ENCODE measurements at places on chromosomes 11 and 22.

DNA sequence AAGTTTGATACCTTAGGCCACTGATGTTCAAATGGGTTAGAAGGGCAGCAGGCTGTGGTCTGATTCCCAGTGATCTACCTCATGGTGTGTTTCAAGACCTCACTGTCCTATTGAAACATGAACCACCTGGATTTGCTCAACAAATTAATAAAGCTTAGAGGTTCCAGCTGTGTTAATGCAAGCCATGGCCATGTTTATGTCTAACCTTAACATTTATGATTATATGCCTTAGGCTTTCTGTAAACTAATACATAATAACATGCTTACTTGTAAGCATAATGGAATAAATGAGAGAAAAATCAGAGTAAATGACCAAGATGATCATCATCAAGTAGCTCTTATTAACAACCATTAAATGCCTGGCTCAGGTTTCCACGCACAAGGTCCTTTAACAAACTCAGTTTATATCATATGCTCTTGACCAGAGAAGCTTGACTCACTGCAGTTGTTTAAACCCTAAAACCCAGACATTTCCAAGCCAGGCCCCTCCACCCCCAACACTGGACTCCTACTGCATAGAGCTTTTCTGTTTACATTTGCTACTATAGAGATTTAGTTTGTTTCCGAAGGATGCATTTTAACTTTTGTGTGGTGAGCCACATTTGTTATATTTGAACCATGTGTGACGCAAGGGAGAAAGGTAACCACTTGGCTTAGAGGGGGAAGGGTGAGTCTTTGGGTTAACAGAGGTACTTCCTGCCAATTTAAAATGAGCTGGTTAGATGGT lies 43.7 kb downstream of the KREMEN1 start:
- no peak for DNase-seq

DNA sequence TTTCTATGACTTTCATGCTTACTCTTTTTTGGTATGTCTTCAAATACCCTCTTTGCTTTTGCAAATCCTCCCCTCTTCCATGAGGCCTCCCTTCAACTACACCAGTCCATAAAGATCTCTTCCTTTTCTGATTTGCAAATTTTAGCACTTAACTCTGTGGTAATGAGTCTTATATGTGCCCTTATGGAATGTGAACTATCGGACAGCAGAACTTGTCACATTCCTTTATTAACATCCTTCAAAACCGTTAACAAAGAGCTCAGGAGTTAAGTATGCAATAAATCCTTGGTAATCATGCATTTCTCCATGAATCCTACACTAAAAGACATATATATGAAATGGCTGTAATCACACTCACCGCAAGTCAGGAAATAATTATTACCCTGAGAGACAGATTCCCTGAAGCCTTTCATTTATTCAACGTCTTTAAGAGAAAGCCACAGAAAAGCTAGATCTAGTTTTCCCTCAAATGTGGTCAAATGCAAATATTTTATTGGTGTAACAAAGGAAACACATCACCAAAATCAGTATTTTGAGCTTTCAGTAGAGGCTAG lies 7.4 kb downstream of the CLNS1A start:
- DNase-seq: no peak

DNA sequence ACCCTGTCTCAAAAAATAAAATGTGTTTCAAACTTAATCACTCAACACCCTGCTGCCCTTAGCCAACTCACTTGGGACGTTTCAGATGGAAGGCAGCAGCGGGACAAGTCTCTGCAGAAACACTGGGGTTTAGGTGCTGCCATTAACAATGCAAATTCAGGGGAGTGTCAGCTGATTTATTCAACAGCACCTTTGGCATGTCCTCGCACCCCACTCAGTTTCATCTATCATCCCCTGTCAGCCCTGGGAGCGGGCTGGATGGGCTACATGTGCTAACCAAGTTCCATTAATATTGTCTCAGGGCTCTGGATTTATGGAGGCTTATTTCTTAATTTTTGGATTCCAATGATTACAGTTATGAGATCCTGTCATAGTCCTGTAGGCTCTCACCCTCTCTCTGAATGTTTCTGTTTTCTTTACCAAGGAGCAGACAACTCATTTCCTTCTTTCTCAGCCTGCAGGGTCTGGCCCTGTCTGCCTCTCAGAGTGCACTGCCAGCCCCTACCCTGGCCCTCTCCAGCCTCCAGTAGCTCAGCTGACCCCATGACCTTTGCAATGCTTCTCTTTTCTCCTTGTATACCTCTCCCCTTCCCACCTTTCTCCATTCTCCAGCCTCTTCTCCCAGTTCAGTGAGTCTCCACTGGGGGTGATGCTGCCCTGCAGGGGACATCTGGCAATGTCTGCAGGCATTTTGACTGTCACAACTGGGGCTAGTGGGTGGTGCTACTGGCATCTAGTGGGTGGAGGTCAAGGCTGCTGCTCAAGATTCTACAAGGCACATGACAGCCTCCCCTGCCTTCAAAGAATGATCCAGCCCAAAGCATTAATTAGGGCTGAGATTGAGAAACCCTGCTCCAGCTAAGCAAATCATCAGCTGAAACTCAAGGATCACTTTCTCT lies 79.0 kb downstream of the APIP start:
- DNase-seq: no peak

DNA sequence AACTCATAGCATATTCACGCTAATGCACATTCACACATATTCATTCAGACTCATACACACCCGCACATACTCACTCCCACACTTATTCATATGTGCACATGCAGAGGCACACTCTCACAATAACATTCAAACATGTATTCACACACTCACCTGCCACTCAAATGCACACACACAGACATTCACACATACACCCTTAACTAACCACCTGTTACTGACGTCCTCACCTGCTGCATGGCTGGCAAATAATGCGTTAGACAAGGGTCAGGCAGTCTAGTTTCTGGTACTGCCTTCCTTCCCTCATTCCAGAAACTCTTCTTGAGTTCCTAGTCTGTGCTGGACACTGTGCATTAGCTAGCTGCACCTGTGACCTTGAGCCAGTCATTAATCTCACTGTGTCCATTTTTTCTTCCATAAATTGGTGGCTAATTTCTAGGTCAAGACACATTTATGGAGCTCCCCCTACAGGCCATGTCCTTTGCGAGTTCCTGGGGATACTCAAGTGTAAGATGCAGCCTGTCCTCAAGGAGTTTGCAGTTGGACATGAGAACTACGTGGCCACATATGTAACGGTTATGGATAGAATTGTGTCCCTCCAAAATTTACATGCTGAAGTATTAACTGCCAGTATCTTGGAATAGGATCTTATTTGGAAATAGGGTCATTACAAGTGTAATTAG lies 34.5 kb upstream of the SEZ6L start:
- no peak for DNase-seq

DNA sequence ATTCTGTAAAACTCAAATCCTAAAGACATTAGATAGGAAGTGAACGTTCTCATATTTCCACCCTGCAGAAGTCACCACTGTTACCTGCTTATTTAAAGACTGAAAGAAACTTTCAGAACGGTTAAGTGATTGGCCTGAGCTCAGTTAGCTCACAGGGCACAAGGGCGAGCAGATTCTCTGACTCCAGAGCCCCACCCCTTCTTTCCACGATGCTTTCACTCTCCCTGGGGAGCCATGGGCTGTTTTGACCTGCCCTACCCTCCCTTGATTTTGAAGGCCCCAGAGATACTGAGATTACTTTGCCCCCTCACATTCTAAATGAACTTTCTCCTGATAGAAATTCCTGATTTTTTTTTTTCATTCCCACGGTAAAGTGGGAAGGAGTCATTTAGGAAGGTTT lies 33.9 kb downstream of the ARHGAP1 start:
- no peak for DNase-seq

DNA sequence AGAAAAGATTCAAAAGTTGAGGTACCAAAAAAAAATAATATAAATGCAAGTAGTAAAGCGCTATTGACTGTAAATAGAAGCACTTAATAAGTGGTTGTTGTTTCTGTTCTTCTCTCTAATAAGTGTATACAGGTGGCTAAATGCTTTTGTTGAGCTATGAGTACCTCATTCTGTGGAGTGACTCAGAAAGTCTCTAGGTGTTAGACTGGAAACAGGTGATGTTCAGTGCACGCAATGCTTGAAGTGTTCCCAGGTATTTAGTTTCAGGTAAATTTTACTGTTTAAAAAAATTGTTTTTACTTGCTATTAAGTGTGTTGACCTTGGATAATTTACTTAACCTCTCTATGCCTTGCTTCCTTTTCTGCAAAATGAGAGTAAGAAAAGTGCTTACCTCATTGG lies 24.2 kb downstream of the POU2AF3 start:
- DNase-seq: no peak

DNA sequence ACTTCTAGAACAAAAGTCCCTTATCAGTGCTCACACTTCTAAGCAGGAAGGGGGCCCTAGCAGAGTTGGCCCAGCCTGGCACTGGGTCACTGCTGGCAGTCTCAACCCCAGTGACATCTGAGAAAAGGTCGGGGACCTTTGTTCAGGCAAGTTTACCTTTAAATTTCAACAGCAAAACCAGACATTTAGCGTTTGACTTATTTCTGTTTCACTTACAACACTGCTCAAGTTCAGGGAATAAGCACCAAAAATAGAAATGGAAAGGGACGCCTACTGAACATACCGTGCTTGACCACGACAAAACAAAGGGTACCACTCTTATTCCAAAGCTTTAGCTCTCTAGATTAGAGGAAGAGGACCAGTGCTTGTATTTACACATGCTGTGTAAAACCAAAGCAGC lies 26.2 kb downstream of the PITPNB start:
- no peak for DNase-seq

DNA sequence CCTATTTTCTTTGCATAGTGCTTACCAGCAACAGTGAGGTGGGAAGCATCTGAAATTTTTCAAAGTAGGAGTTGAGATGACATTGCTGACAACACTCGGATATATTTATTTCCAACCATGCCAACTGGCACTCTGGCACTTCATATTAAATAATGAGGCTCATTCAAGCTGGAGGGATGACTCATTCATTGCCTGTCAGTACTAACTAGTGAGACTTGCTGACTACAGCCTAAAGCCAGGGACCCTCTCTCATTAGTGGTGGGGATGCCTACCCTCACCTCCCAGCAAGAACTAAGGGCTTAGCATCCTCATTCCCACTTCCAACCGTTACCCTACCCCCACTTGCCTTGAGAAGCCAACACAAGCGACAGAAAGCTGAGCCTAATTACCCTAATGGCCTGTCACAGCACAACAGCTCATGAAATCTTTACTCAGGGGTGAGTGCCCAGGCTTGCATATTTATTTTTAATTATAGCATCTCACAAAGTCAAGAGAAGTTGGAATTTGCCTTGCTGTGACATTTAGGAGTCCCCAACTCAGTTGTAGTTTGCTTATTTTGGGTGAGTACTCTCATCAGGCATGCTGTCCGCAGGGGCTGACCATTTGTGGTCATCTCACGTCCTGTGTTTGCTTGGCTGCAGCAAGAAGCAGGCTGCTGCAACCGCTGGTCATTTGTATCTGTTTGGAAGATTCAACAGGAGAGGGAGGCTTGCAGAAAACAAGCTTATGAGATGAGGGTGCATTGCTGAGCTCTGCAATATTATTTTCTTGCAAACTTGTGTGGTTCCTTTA lies 181.6 kb upstream of the POU2AF2 start:
- no peak for DNase-seq

- DNase-seq: no peak
Observed at GRCh38 chr22:31083923-31084810, 3.0 kb downstream of the SMTN start.

DNA sequence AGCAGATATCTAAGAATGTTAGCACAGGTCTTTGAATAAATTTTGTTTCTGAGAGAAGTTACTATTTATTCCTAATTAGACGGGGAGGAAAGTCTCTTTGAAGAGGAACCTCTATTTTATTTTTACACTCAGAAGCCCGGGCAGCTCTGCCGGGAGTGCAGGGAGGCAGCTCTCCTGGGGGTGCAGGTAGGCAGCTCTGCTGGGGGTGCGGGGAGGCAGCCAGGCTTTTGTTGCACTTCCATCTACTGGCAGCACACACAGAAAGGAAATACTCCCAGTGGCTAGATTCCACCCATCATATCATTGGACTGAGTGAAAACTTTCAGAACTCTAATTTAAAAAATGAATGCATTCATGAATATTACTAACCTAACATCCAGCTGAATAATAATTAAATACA lies 24.6 kb downstream of the OR10A6 start:
- no peak for DNase-seq

GRCh38 chr11:77223797-77224196 lies 77.7 kb downstream of the GDPD4 start:
- DNase-seq: no peak

- DNase-seq: no peak
Observed at GRCh38 chr11:69253028-69253427, 40.9 kb upstream of the MYEOV start.

DNA sequence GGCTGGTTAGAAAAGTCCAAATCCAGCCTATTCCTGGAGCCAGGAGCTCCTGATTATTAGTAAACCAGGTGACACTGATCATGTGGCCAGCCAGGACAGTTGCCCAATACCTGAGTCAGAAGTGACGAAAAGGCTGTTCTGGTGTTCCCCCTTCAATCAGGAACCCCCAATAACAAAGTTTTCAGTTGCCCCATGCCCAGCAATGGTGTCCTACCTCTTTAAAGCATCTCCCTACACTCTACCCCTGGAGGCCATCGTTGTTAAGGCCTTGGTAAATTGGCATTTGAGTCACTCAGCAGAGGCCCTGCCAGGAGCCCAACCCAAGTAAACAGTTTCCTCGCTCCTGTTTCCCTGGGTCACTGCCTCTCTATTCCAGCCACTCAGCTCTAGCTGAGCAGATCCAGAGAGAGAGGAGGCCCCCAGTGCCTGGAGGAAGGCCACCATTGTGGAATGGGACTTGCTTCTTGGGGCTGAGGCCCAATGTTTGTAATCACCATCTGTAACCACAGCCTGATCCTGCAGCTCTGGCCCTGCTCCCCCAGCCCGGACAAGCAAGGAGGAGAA lies 25.0 kb downstream of the ARHGAP1 start:
- no peak for DNase-seq

DNA sequence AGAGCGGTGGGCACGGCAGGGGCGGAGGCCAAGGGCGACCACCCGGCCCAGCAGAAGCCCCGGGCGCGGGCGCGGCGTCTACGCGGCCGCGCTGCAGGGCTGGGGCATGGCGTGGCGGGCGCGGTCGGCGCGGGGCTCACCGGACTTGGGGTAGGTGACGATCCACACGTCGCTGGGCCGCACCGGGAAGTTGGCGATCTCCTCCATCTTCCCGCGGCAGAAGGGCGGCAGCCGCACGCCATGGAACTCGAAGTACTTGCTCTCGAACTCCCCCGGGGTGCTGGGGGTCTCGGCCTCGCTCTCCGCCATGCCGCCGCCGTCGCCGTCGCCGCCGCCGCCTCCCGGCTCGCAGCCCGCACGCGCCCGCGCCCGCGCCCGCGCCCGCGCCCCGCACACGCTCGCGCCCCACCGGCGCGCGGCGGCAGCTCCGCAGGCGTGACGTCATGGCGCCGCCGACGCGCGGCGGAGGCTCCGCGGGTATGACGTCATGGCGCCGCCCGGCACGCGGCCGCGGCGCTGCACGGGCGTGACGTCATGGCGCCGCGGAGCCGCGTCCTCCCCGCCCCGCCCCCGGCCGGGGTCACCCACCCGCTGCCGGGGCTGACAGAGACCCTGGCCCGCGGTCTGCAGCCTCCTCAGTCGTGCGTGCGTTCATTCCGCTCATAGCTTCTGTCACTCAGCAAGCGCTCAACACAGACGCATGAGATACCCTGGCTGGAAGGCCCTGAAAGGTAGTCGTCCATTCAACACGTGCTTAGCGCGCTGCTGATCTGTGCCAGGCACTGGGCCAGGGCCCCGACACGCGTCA lies at the start of gene SULT4A1:
Gene SULT4A1, minus strand, starts transcription at position 440 of the 808 bp plus-strand sequence. Its CDS starts 131 bp downstream, at position 309.
- DNase-seq: no peak

GRCh38 chr22:31350410-31350863 lies 4.3 kb upstream of the PATZ1 start:
- DNase-seq: no peak

GRCh38 chr11:34105957-34106504 lies 602 bp downstream of the NAT10 start:
- no peak for DNase-seq

GRCh38 chr11:85590848-85591483 lies 36.2 kb downstream of the DLG2 start:
- DNase-seq: no peak
